KBM-7 (cell line): ENCODE measurements at places on chromosomes 13 and 19.

GRCh38 chr19:32373585-32374295 is 28.3 kb downstream of the ZNF507 start:
- DNase-seq = no peak

- no peak for DNase-seq
These were observed 91.3 kb downstream of the SPRY2 start for GRCh38 chr13:80249516-80250212.

GRCh38 chr19:43651758-43652545 is 12.3 kb upstream of the CADM4 start:
- peak; percentile 79 for DNase-seq

DNA sequence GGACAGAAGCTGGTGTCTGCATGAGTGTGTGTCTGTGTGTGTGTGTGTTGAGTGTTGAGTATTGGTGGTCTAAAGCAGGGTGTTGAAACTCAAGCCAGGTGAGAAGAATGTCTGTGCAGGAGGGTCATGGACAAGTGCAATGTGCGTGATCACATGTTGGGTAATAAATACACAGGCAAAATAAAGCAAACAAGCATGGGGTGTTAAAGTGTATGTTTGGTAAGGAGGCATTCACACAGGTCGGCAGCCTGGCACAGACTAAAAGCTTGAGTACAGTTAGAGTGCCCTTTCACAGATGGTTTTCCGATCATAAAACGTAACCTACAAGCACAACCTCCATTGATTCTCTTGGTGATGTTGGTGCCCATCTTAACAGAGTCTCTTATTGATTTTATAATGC is 476.9 kb upstream of the KLHL1 start:
- no peak for DNase-seq

GRCh38 chr19:22332924-22333323 is 46.7 kb downstream of the ZNF729 start:
- DNase-seq = no peak

- DNase-seq = no peak
These were observed 4.8 kb upstream of the C1QTNF9 start for GRCh38 chr13:24304620-24305019.

GRCh38 chr19:39319098-39319891 is 1.4 kb downstream of the LRFN1 start:
- no peak for DNase-seq

DNA sequence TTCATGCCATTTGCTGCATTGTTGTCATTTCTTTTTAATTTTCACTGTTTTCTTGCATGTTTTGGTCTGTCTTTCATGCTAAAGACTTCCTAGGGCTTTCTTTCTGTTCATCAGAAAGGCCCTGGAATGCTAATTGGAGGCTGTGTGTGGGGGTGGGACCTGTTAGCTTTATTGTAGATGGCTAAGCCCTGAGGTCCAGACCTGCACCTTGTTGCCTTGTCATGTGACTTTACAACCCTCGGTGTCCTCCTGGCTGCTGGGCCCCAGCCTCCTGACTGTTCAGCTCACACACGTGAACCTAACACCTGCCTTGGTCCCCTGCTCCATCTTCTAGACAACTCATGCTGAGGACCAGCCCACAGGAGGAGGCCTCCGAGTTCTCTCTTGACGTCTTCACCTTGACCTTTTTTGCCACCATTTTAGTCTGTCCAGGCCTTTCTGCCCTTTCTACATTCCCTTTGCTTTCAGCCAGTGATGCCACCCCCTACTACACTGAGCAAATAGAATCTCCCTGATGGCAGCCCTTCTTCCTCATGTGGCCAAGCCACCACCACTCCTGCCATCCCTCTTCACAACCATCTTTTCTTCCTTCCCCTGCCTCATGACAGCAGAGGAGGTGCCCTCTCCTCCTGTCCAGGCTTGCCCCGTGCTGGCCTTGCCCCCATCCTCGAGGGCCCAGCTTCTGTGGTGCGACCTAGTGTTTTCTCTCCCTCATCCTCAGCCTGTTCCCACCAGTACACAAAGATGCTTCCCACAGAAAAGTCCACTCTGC is 41.4 kb upstream of the GPI start:
- no peak for DNase-seq
